ENCODE measurements at places on chromosomes 1 and 21.

DNA sequence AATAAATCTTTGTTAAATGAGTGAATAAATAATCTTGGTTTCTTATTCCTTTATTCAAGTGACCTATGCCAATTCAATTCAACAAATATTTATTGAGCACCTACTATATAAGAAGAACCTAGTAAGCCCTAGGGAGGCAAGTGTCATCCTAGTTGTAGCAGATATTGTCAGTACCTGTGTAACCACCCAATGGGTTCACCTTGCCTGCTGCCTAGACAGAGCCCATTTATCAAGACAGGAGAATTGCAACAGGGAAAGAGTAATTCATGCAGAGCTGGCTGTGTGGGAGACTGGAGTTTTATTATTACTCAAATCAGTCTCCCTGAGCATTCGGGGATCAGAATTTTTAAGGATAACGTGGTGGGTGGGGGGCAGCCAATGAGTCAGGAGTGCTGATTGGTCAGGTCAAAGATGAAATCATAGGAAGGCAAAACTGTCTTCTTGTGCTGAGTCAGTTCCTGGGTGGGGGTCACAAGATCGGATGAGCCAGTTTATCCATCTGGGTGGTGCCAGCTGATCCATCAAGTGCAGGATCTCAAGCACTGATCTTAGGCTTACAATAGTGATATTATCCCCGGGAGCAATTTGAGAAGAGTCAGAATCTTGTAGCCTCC is 53.8 kb upstream of the KCNA3 start:
- DNase-seq = no peak

- DNase-seq = no peak
These were observed 90.9 kb downstream of the CRB1 start for GRCh38 chr1:197358959-197359358.

- DNase-seq = no peak
These were observed 358.0 kb downstream of the DSCAM start for GRCh38 chr21:40489001-40489400.

GRCh38 chr1:227776331-227776771 is 39.1 kb upstream of the PRSS38 start:
- DNase-seq = no peak

- no peak for DNase-seq
These were observed 5.0 kb upstream of the SLC35A3 start for GRCh38 chr1:99964806-99965205.

DNA sequence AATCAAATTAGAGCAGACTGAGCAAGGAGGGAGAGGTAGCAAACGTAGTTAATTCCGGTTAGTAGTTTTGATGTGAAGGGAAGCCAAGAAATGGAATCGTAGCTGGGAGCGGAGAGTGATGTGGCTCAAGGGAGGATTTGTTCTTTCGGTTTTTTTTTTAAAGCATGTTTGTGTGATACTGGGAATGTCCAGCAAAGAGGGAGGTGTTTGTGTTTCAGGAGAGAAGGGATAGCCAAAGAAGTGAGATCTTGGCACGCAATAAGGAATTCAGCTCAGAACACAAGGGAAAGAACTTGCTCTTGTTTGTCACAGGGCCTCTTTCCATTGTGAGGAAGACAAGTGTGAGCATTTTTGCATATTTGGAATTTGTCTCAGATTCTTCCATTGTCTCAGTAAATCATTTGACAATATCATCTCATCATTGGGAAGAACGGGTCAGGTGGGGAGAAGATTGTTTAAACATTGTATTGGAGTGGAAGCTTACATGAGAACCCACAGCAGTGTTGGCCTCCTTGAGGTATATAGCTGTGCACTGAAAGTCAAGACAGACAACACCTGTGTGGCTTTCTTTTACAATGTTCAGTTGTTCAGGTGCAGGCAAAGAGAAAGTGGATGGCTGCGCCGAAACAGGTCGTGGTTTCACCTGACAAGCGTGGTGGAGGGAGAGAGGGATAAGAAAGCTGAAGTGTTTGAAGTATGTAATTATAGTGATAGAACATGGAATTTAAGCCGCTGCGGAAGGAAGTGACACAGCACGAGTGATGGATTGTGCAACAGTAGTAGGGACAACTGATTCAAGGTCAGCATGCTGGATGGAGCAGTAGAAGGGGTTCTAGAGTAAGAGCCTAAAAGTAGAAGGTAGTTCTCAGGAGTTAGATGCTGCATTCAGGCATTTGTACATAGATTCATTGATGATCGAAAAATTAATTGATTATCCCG is 25.4 kb downstream of the FMN2 start:
- DNase-seq = no peak
